Gastrocnemius medialis (tissue), 4 donors: ENCODE measurements at places on chromosomes 11 and 22. TPM values are rescaled to one million over a fixed set of nuclear protein-coding genes. Genes with fewer than 3 reads are reported as not detected.

DNA sequence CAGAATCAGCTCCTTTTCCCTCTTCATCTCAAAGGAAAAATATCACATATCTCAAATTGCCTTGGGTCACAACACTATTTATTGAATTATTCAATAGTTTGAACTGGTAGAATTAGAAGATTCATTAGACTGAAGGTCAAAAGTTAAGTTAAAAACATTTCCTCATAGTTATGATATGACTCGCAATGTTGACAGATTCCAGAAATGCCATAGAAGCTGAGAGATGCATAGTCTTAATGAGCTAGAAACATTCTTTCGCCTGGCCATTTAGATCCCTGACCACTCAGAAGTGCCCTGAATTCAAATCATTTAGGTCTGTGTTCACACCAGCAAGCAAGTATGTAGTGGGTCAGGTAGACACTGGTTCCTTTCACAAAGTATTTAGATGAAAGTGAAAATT lies 44.4 kb downstream of the FAT3 start:
- H3K27me3 ChIP-seq = no peaks in the 10 kb centered on the region
- no peak for DNase-seq
- no peaks in the 10 kb centered on the region for H3K36me3 ChIP-seq
- H3K4me1 ChIP-seq = no peaks in the 10 kb centered on the region
- no peak overlapping the region for H3K27ac ChIP-seq

DNA sequence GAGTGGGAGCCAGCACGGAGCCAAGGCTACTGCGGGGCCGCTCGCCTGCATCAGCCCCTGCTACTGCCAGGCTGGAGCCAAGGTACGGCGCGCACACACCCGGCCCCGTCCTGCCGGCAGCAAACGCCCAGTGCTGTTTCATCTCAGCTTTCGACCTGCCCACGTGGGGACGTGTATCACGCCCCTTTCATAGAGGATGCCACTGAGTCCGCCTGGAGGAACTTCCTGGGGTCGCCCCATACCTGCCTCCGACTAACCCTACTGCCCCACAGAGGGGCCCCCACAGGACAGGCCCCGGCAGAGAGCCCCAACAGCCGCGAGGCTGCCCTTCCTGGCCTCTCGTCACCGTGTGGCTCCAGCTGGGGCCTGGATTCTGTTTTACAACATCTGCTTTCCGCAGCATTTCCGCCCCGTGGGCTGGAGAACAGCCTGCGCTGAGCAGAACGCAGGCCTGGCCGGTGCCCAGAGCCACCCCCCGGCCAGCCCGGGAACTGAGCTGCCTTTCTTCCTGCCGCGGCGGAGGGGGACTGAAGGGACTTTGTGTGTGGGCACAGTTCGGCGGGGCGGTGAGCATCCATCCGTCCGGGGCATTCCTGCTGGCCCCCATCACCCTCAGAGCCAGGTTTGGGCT lies 22.9 kb upstream of the ARHGAP8 start:
- no peak for DNase-seq
- peak overlapping the region; percentile 13 for H3K4me3 ChIP-seq
- peaks cover 6% of the 10 kb centered on the region for H3K27me3 ChIP-seq
- H3K27ac ChIP-seq = peak overlapping the region; percentile 39
- H3K36me3 ChIP-seq = no peaks in the 10 kb centered on the region

Gene BTG4
- total RNA-seq = not detected

DNA sequence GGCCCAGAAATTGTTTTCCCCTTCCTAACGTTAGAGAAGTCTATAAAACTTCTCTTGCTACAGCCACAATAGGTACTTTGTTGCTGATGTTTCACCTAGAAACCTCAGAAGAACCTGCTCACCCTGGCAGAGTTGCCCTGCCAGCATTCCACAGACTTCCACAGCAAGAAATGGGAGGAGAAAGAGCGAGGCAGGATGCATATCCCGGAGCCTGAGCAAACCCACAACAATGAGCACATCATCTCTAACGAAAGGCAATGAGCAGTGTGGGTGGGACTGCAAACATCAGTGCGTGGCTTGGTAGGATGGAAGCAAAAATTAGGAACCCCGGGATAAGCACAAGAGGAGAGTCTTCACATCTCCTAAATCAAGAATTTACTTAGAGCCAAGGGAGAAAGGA lies 892.3 kb downstream of the OPCML start:
- DNase-seq = no peak
- no peaks in the 10 kb centered on the region for H3K4me1 ChIP-seq
- no peak overlapping the region for H3K27ac ChIP-seq
- no peaks in the 10 kb centered on the region for H3K36me3 ChIP-seq
- no peaks in the 10 kb centered on the region for H3K27me3 ChIP-seq

Gene OR8D2
- not detected for total RNA-seq

DNA sequence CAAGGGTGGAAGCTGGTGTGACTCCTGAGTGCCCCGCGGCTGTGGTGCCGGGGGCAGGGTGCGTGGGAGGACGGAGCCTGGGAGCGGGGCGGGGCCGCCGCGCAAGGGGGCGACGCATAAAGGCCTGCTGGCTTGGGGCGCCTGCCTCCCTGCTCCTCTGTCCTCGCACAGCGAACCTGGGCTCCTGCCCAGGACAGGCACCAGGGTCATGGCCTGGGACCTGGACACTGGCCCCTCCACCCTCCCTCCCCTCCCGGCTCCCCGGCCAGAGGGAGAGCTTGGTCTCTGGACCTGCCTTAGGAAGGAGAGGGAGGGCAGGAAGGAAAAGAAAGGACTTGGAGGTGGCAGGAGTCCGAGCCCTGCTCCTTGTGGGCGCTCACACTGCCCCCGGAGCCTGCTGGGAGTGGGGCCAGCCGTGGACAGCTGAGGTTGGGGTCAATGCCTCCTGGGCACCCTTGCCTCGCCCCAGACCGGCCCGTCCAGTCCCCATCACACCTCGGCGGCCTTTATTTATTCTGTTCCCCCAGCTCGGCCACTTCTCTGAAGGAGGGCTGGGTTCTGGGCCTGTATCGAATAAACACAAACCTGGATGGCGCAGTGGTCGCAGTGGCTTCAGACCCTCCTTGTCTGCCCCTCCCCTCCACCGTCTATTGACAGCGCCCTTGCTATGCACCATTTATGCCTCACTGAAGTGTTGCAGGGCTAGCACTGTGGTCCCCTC lies 8.7 kb downstream of the SLC16A8 start:
- no peak overlapping the region for H3K4me3 ChIP-seq
- DNase-seq = no peak
- peaks cover 31% of the 10 kb centered on the region for H3K36me3 ChIP-seq
- H3K27ac ChIP-seq = no peak overlapping the region

DNA sequence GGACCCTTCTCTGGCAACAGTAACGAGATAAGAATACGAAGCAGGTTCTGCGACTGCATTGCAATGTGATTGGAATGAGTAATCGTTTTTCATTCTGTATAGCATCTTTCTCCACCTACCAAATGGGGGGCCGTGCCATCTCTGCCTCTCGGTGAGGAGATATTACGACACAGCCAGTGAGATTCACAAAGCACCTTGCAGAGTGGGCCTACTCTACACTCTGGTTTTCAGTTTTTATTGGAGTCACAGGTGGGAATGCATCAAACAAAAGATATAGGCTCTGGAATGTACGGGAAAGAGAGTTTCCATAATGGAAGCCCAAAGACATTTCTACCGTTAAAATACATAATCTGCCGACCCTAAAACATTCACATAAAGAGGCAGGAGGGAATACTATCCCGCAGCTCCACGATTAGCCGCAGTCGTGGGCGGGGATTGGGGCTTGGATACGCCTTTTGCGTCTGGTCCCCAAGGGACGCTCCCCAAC lies 423 bp upstream of the RTN3 start:
- no peaks in the 10 kb centered on the region for H3K27me3 ChIP-seq
- H3K27ac ChIP-seq = peak overlapping the region; percentile 97
- H3K4me3 ChIP-seq = peak overlapping the region; percentile 99
- no peaks in the 10 kb centered on the region for H3K36me3 ChIP-seq
- peaks cover 41% of the 10 kb centered on the region for H3K4me1 ChIP-seq

Gene RFPL2
- total RNA-seq = not detected
